ENCODE measurements at places on chromosomes 5 and 9.

GRCh38 chr5:149808264-149808982, 78.3 kb downstream of the PPARGC1B start:
- no peak for DNase-seq

- peak; percentile 74 for DNase-seq
Measured at GRCh38 chr9:5870691-5871090, 20.0 kb upstream of the MLANA start.

DNA sequence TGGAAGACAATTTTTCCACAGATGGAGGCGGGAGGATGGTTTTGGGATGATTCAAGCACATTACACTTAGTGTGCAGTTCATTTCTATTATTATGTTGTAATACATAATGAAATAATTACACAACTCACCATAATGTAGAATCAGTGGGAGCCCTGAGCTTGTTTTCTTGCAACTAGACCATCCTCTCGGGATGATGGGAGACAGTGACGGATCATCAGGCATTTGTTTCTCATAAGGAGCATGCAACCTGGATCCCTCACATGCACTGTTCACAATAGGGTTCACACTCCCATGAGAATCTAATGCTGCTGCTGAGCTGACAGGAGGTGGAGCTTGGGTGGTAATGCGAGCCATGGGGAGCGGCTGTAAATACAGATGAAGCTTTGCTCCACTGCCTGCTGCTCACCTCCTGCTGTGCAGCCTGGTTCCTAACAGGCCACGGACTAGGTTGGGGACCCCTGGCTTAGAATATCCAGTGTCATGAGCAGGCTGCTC, 1.6 kb downstream of the STKLD1 start:
- peak; percentile 38 for DNase-seq

GRCh38 chr5:56159521-56159947, 73.6 kb downstream of the ANKRD55 start:
- DNase-seq: no peak

- DNase-seq: no peak
Measured at GRCh38 chr9:23322392-23322791, 503.6 kb downstream of the ELAVL2 start.

- no peak for DNase-seq
Measured at GRCh38 chr9:114050646-114051045, 27.5 kb downstream of the AMBP start.

DNA sequence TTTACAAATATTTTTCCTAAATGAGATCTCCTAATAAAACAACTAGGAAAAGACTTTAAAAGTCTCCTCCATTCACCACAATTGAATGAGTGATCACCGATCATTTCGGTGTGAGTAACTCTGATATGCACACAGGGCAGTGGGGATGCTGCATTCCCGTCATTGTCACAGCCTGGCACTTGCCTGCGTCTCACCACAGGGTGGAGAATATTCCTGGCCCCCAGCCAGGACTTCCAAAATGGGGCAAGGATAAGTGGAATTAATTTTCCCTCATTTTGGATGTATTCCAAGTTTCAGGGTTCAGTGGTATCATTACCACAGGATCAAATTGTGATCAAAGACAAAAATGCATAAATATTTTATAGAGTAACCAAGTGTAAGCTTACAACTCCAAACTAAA, 107.1 kb downstream of the CTNND2 start:
- no peak for DNase-seq

- DNase-seq: no peak
Measured at GRCh38 chr5:125375143-125375542, 628.7 kb upstream of the ZNF608 start.

GRCh38 chr9:120965344-120966012, 38.9 kb upstream of the TRAF1 start:
- DNase-seq: no peak

GRCh38 chr9:16385590-16385989, 484.9 kb downstream of the BNC2 start:
- DNase-seq: no peak

DNA sequence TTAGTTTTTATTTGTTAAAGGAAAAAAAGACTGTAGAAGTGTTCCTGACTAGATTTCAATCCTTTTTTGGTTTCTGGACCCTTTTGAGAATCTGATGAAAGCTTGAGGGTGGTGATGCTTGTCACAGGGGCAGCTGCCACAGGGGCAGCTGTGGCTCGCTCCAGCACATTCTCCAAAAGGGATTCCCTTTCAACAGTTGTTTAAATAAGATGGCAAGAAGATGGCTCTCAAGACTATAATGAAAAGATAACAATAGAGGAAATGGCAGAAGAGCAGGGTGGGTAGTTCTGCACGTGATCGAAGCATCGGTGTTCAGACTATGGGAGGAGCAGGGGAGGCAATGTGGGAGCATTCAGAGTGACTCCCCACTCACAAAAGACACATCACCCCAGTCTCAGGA, 46.5 kb upstream of the TNFAIP8 start:
- no peak for DNase-seq

- DNase-seq: no peak
Measured at GRCh38 chr9:84301851-84302250, 38.7 kb downstream of the SLC28A3 start.

- DNase-seq: peak; percentile 80
Measured at GRCh38 chr5:76601470-76601869, 21.7 kb downstream of the F2RL2 start.

- DNase-seq: no peak
Measured at GRCh38 chr5:15806613-15807012, 306.6 kb downstream of the FBXL7 start.

- DNase-seq: no peak
Measured at GRCh38 chr5:90861843-90862586, 303.4 kb downstream of the ADGRV1 start.

GRCh38 chr5:73728493-73729273, 102.7 kb downstream of the ARHGEF28 start:
- no peak for DNase-seq

- peak; percentile 40 for DNase-seq
Measured at GRCh38 chr9:91424403-91425176, 958 bp upstream of the NFIL3 start.

DNA sequence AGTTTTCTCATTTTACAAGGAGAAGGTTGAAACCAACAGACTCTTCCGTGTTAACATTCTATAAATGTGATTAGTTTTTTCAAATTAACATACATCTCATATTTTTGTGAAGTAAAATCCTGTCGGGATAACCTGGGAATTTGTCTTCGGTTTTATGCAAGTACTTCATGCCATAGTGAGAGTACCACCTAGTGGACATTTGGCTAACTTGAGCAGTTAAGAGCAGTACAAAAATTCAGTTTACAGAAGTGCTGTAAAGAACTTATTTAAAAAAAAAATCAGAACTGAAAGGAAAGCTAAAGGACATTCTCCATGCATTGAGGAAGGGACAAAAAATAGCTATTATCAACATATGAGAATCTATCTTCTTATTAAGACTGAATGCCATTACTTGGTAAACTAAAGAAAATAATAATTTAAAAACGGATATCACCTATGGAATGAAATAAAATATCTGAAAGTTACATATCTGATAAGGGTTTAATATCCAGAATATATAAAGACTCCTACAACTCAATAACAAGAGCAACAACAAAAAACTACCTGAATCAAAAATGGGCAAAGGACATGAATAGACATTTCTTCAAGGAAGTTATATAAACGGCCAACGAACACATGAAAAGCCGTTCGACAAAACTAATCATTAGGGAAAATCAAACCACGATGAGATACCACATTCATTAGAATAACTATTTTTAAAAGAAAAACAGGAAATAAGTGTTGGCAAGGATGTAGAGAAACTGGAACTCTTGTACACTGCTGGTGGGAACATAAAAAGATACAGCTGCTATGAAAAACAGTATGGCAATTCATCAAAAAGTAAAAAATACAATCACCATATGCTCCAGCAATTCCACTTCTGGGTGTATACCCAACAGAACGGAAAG, 117.0 kb upstream of the GNA14 start:
- DNase-seq: peak; percentile 58

GRCh38 chr9:93098236-93098946, 2.4 kb downstream of the CARD19 start:
- peak; percentile 83 for DNase-seq

DNA sequence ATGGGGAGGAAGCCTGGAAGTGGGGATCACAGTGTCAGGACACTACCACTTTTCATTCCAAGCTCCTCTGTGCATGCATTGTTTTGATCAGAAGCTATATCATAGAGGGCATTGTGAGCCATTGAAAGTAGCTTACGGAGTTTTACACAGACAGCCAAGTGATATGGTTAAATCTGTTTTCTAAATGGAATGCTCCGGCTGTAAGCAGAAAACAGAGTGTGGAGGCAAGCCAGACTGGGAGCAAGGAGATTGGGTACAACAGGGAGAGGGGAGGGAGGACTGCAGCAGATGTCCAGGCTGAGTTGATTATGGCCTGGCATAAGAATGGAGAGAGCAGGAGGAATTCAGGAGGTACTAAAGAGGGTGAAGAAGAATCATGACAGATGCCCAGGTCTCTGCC, 15.5 kb upstream of the SOWAHA start:
- no peak for DNase-seq

DNA sequence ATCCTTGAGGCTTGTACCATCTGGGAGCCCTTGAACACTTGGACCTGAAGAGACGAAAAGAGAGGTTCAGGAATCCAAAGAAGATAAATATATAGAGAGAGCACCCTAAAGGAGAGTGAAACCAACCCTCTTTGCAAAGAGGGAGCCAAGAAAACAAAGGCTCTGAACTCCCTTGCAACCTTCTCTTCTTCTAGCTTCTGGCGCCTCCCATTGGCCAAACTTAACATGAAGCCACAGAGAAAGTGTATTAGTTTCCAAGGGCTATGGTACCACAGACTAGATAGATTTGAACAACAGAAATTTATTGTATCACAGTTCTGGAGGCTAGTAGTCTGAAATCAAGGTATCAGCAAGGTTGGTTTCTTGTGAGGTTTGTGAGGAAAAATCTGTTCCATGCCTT, 175.1 kb downstream of the HCN1 start:
- DNase-seq: no peak

DNA sequence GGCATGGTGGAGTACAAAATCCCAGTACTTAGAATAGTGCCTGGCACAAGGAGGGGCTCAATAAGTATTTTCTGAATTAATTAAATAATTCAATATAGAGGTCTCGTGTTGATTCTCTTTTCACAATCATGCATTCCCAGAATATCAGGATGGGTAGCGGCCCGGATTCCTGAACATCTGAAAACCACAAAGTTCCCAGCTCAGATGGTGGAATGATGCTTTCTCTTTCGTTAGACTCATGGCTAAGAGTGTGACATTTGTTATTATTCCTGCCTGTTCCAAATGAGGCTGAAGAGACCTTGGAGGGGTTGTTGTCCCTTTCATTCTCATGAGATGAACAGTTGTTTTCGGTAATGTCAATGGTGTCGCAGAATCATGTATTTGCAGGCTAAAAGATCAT, 95.4 kb upstream of the LIFR start:
- DNase-seq: no peak

GRCh38 chr5:16740811-16741392, 124.1 kb upstream of the RETREG1 start:
- DNase-seq: no peak

DNA sequence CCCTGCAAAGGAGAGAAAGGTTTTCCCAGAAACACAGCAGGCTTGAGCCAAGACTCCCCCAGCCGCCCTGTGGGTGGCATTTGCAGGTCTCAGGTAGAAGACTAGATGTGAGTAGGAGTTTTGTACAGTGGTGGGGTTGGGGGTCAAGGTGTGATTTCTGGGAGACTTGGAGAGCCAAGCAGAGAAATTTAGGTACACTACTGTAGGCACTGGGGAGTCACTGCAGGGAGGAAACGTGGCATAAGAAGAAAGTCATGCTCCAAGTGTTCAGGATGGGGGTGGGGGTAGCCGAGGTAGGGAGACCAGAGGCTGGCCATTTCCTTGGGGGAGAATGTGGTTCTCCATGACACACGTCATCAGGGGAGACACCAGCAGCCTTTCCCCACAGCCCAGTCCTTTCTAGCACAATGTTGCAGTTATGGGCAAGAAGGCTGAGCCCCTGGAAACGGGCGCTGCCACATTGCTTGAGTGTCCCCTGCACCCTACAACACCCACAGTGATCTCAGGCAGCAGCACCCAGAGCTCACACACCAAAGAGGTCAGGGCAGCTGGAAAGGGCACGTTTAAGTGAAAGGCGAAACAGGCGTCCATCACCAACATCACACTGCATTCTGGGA, 210.5 kb downstream of the FSTL4 start:
- DNase-seq: no peak

DNA sequence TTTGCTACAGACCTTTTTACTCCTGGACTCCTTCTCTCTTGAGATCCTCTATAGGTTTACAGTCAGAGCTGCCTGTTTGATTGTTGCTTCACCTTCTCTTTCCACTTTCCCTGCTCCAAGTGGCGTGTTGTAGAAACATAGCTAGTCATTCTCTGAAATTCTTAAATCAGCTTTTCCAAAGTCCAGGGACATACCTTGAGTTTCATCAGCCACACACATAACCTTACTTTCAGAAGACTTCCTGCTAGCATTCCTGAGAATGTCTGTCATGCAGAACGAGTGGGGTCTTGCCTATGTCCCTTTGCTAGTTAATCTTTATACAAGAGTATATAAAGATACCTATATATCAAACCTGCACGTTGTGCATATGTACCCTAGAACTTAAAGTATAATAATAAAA, 230.3 kb upstream of the ZNF462 start:
- no peak for DNase-seq

GRCh38 chr5:171840066-171840465, 54.4 kb downstream of the SMIM23 start:
- peak; percentile 45 for DNase-seq

DNA sequence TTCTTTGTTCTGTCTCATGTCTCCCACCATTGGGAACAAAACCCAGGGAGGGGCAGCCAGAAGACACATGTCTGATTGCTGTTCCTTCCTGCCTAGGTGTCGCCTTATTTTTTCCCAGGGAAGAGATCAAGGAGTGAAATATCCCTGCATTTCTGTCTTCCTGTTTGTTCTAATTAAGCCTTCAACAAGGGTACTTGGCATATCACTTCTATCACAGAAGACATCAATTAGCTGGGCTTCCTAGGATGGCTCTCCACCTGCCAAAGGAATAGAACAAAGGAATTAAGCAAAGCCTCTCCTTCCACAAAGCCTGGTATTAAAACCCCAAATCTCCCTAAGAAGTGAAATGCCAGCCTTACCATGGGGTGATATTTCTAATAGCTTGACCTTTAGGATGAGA, 299.5 kb upstream of the CD180 start:
- no peak for DNase-seq

DNA sequence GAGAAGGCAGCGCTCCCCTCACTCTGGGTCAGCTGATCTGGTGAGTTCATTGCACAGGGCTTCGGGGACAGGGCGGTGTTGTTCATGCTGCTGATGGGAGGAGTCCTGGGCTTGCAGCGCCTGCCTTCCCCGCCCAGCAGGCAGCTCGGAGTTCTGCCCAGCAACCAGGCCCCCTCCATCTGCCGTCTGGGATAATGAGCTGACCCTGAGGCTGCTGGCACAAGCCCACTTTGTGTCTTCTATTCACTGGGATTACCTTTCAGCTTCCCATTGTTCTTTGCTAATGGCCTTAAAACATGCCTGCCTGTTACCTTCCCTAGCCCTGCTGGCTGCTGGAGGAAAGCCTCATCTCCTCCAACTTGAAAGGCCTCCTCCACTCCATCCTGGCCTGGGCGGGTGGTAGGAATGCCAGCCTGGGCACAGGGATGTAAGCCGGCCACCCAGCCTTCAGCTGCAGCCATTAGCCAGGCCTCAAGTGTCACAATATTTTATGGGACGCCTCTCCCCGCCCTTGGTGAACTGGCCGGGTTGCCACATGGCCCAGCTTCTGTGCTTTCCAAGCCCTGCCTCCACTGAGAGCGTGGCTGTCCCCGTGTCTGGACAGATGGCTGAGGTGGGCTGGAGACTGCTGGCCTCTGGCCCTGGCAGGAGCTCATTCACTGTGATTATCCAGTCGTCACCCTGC, 70.4 kb downstream of the GADD45G start:
- DNase-seq: no peak

GRCh38 chr5:179820483-179821297, at the start of gene SQSTM1:
TSS of gene SQSTM1 (plus strand) at chr5:179820905. CDS start at chr5:179820937, 32 bp downstream.
- DNase-seq: peak; percentile 75
